ENCODE measurements at places on chromosomes 1 and 21. TPM values are rescaled to one million over a fixed set of nuclear protein-coding genes. Genes with fewer than 3 reads are reported as not detected.

- DNase-seq, result no peak
Measured at GRCh38 chr1:57285992-57286391, 137.9 kb downstream of the DAB1 start.

- no peak for DNase-seq
Measured at GRCh38 chr1:215617979-215618378, 50.9 kb downstream of the KCTD3 start.

GRCh38 chr1:233988963-233989696 lies 84.7 kb downstream of the SLC35F3 start:
- DNase-seq, result no peak

DNA sequence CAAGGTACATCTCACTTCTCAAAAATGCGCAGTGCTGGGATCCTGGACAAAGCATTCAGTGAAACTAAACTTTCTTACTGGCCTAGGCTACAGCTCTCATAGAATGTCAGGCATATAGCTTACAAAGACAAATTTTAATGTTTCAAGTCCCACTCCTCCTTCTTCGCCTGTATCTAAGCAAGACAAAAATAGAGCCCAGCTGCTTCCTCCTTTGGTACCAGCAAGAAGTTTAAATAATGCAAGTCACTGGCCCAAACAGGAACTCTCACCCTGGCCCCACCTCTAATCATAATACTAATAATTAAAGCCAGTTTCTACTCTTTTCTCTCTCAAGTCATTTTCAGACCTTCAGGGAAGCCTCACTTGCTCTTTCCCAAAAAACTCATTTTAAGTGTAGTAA lies 1267.9 kb downstream of the MRPL39 start:
- no peak for DNase-seq

- DNase-seq, result no peak
Measured at GRCh38 chr1:1907098-1907736, 7.8 kb upstream of the CALML6 start.

- no peak for DNase-seq
Measured at GRCh38 chr1:98177751-98178150, 256.9 kb upstream of the DPYD start.

Gene ELAPOR1
- total RNA-seq, result 2.1 TPM

Gene NCF2
- total RNA-seq, result not detected

Gene ORC1
- 54.4 TPM for total RNA-seq
